K562 (cell line): ENCODE measurements at places on chromosomes 11 and 22. TPM values are rescaled to one million over a fixed set of nuclear protein-coding genes. Genes with fewer than 3 reads are reported as not detected.
A peak's percentile ranks its signal among the peaks of the same experiment; 100 is the strongest.

The PLAAT5 gene
- total RNA-seq: not detected in 2 replicates

DNA sequence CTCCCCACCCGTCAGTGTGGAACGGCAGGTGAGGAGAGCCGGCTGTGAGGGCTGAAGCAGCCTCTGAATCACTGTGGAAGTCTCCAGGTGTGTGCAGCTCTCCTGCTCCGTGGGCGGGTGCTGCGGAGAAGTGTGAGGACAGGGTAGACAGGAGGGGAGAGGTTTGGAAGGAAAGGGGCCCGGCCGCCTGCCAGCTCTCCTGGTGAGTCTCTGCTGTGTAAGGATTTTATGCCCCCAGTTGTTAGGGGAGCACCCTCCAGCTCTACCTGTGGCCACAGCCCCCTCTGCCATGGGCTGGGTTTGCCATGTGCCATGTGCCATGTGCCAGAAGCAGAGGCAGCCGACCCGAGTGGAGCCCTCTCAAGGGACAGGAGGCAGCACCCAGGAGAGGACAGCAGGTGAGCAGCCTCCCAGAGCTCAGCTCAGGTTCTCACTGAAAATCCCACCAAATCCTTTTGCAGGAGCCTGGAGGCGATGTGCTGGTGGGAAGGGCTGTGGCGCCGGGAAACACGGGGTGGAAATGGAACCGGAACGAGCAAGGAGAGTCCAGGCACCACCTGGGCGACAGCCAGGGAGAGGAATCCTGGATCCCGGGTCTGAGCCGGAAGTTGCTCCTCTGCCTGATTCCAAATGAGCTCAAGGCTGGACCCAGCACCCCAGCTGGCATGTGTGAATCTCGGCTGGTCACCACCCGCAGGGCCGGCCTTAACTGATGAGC, 804.4 kb downstream of the BRD1 start:
- no peak for DNase-seq
- H3K4me1 ChIP-seq: no peaks in the 10 kb centered on the region
- no peaks in the 10 kb centered on the region for H3K36me3 ChIP-seq
- no peak overlapping the region for H3K4me3 ChIP-seq
- H3K27me3 ChIP-seq: peaks cover 25% of the 10 kb centered on the region

DNA sequence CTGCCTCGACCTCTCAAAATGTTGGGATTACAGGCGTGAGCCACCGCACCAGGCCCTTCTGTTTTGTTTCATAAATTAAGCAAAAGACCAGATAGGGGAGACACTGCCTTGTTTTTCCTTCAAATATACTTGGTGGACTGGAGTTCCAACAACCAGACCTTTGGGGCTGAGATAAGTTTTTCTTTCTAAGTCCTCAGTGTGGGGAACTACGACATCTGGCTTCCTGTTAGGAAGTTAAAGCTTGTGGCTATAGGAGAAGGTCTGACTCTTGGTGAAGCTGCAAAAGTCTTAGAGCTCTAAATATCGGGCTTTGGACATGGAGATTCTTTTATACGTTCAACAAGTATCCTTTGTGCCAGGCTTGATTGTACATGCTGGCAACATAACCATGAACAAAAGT, 64.1 kb upstream of the EED start:
- peaks cover 50% of the 10 kb centered on the region for H3K4me1 ChIP-seq
- H3K4me3 ChIP-seq: no peak overlapping the region
- DNase-seq: no peak
- H3K27me3 ChIP-seq: no peaks in the 10 kb centered on the region

The CDC45 gene
- 312 and 319 TPM in 2 replicates for total RNA-seq

DNA sequence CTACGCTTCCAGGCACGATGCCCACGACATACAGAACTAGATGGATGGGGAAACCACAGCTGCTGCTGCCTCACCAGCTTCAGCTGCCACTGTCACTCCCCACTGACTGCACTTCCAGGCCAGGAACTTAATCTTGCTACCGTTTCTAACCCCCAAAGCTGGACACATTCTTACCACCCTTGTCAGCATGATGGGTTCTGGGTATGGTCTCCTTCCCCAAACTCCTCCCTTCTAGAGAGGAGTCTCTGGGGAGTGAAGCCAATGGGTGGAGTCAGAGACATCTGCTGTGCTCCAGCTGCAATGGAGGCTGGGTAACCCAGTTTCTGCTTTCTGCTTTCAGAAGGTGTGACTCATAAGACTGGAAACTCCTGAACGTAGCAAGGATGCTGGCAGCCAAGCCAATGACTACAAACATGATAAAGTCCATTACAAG, 87.0 kb upstream of the THY1 start:
- no peak for DNase-seq
- H3K4me1 ChIP-seq: no peaks in the 10 kb centered on the region

The LARGE2 gene
- total RNA-seq: 12.6 and 14.1 TPM in 2 replicates

GRCh38 chr11:133228471-133229329, 303.6 kb downstream of the OPCML start:
- no peak for DNase-seq
- H3K36me3 ChIP-seq: no peaks in the 10 kb centered on the region
- no peaks in the 10 kb centered on the region for H3K27me3 ChIP-seq
- no peak overlapping the region for H3K4me3 ChIP-seq
- H3K27ac ChIP-seq: no peak overlapping the region
- H3K4me1 ChIP-seq: no peaks in the 10 kb centered on the region

GRCh38 chr11:112206071-112206470, 20.2 kb upstream of the PTS start:
- H3K27me3 ChIP-seq: no peaks in the 10 kb centered on the region; the same call in 1 of the 2 replicates
- H3K4me3 ChIP-seq: no peak overlapping the region
- no peak for DNase-seq
- no peak overlapping the region for H3K27ac ChIP-seq

- peaks cover 8% of the 10 kb centered on the region; the same call in 2 of the 3 replicates for H3K4me1 ChIP-seq
- H3K27me3 ChIP-seq: no peaks in the 10 kb centered on the region
- no peaks in the 10 kb centered on the region for H3K36me3 ChIP-seq
- H3K27ac ChIP-seq: no peak overlapping the region
- no peak overlapping the region for H3K4me3 ChIP-seq
Observed at GRCh38 chr22:19832476-19833108, 22.1 kb downstream of the GNB1L start.

DNA sequence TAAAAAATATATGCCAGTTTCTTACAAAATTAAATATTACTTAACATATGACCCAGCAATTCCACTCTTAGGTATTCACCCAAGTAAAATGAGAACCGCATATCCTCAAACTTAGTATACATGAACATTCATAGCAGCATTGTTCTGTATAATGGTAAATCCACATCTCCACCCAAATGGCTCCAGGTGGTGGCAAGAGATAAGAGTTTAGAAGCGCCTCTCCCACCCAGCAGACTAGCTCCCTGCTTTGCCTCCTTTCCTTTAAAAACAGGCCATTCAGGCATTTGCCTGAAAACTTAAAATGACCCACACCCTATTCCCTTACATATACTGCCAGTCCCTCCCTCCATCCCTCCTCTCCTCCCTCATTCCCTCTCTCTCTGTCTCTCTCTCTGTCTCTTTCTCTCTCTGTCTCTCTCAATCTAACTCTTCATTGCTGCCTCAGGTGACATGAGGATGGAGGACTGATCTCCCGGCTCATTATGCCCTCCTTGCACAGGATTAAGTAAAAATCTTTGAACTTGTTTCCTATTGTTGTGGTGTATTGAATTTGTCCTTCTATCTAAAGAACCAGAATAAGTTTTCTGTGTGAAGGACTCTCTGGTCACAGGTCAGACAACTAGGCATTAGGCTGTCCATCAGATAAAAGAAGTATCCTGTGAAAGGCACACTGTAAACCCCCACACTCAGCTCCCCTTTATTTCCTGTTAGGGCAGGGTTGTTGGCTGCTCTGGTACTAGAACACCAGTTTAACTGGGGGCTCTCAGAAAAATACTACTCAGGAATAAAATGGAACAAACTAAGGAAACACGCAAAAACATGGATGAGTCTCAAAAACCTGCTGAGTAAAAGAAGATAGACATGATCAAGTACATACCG, 48.3 kb downstream of the RRP8 start:
- peak; percentile 91 for DNase-seq

The MED17 gene
- total RNA-seq: 34.7 and 35.0 TPM in 2 replicates

- no peaks in the 10 kb centered on the region for H3K27me3 ChIP-seq
- H3K4me3 ChIP-seq: no peak overlapping the region
- H3K4me1 ChIP-seq: peaks cover 4% of the 10 kb centered on the region
- H3K36me3 ChIP-seq: no peaks in the 10 kb centered on the region
Observed at GRCh38 chr11:10650630-10651029, 42.9 kb downstream of the IRAG1 start.

DNA sequence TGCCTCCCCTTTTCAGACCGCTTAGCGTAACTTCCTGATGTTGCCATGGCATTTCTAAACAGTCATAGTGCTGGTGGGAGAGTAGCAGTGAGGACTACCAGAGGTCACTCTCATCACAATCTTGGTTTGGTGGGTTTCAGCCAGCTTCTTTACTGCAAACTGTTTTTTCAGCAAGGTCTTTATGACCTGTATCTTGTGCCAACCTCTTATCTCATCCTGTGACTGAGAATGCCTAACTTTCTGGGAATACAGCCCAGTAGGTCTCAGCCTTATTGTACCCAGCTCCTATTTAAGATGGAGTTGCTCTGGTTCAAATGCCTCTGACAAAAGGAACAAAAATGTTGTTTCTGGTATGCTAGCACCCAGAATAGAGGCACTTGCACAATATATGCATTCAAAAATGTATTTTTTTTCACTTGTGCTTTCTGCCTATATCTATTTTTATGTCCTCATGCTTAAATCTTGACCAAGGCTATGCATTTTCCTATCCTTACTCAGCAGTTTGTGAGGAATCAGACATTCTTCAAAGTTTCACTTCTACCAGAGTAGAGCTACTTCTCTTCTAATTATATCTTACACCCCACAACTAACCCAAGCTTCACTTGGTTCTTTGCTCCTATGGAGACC, 16.1 kb upstream of the OR51M1 start:
- H3K4me1 ChIP-seq: peaks cover 34% of the 10 kb centered on the region; the same call in 2 of the 3 replicates
- DNase-seq: no peak
- no peak overlapping the region for H3K4me3 ChIP-seq
- no peaks in the 10 kb centered on the region for H3K27me3 ChIP-seq

DNA sequence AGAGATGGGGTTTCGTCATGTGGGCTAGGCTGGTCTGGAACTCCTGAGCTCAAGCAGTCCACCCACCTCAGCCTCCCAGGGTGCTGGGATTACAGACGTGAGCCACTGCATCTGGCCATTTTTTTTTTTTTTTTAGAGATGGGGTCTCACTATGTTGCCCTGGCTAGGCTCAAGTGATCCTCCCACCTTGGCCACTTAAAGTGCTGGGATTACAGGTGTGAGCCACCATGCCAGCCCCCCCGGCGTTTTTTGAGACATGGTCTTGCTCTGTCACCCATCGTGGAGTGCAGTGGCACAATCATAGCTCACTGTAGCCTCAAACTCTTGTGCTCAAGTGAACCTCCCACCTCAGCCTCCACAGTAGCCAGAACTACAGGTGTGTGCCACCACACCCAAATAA, 16.5 kb downstream of the RHBDD3 start:
- H3K36me3 ChIP-seq: no peaks in the 10 kb centered on the region
- no peak overlapping the region for H3K4me3 ChIP-seq
- DNase-seq: no peak
- no peaks in the 10 kb centered on the region for H3K27me3 ChIP-seq
- H3K4me1 ChIP-seq: peaks cover 8% of the 10 kb centered on the region

The RHOD gene
- total RNA-seq: not detected in 2 replicates

- no peaks in the 10 kb centered on the region for H3K4me1 ChIP-seq
- no peaks in the 10 kb centered on the region for H3K36me3 ChIP-seq
- no peak overlapping the region for H3K4me3 ChIP-seq
- peaks cover 4% of the 10 kb centered on the region for H3K27me3 ChIP-seq
Observed at GRCh38 chr11:86460461-86461385, 86.0 kb downstream of the CCDC81 start.

DNA sequence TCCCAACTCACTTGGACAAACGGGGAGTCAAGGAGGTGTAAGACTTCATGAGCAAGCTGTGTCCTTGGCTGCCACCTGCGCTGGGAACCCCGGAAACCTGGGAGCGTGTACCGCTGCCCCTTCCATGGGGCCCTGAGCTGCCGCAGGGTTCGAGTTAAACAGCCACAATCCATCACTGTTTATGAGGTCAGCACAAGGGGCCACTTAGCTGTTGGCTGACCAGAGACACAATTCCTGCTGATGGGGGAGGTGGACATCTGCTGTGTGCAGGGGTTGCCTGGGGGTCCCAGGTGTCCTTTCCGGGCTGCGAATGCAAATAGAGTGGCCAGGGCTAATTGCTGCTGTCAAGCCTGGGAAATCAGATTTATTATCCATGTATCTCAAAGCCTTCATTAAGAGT, 549.3 kb downstream of the BRD1 start:
- no peaks in the 10 kb centered on the region; the same call in 2 of the 3 replicates for H3K27me3 ChIP-seq
- H3K36me3 ChIP-seq: no peaks in the 10 kb centered on the region
- no peaks in the 10 kb centered on the region for H3K4me1 ChIP-seq

DNA sequence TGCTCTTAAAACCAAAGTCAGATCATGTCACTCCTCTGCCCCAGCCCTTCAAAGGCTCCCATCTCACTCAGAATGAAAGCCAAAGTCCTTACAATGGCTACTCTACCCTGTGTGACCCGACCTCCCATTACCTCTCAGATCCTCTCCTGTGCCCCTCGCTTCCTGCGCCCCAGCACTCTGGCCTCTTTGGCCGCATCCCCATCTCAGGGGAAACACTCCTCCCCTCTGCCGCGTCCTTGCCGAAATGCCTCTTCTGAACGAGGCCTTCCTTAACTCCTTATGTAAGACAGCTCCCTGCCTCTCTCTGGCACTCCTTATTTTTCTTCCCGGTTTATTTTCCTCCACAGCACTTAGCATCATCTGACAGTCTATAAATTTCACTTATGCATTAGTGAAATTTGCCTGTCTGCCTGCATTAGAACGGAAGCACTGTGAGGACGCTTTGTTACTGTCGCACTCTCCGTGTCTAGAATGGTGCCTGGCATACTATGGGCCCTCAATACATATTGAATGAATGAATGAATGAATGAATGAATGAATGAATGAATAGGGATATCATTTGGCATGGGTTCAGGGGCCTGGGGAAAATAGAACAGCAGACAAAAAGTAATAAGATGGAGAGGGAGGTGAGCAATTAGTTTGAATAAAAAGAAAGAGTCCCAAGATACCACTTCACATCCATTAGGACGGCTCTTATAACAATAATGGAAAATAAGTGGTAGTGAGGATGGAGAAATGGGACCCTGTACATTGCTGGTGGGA, 137.8 kb downstream of the CEP164 start:
- no peak for DNase-seq
- no peaks in the 10 kb centered on the region for H3K36me3 ChIP-seq
- no peak overlapping the region for H3K27ac ChIP-seq
- H3K4me1 ChIP-seq: no peaks in the 10 kb centered on the region
- peaks cover 20% of the 10 kb centered on the region; the same call in 1 of the 3 replicates for H3K27me3 ChIP-seq

DNA sequence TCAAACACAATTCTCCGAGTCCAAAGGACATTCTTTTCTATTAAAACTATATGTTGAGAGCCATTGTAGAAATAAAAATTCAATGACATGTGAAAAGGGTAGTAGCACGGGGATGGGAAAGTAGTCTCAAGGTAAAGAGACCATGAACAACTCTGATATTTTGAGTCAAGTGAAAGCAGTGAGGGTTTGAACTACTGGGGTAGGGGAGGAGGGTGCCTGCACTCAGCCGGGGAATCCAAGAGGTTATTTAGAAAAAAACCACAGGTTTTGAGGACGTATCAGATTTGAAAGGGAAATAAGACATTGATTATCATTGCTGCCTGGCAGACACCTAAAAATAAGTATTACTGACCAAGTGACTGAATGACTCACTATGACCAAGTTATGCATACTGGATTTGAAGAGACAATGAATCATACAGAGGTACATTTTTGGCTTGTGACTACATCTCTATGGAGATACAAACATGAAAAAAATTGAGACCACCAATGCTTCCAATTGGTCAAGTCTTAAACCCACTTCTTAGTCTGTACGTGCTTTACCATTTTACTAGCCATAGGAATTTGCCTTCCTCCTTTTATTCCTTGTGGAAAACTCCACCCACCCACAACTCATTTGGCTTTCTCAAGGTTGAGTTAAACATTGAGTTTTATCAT, 2.2 kb upstream of the OR52H1 start:
- no peak overlapping the region for H3K27ac ChIP-seq
- H3K36me3 ChIP-seq: no peaks in the 10 kb centered on the region
- H3K27me3 ChIP-seq: no peaks in the 10 kb centered on the region; the same call in 2 of the 3 replicates
- H3K4me1 ChIP-seq: no peaks in the 10 kb centered on the region

The DUSP8 gene
- 0.83 and 2.0 TPM in 2 replicates for total RNA-seq

The COMT gene
- 348 and 351 TPM in 2 replicates for total RNA-seq

The VWA5A gene
- 4.9 and 5.6 TPM in 2 replicates for total RNA-seq
